Activated gamma-delta T cell treated with Interleukin-2 at 50 U/mL for 16 hours (primary cell): ENCODE measurements at places on chromosomes 1 and 21.

GRCh38 chr1:238324211-238324864 is 433.6 kb upstream of the ZP4 start:
- no peak for DNase-seq

DNA sequence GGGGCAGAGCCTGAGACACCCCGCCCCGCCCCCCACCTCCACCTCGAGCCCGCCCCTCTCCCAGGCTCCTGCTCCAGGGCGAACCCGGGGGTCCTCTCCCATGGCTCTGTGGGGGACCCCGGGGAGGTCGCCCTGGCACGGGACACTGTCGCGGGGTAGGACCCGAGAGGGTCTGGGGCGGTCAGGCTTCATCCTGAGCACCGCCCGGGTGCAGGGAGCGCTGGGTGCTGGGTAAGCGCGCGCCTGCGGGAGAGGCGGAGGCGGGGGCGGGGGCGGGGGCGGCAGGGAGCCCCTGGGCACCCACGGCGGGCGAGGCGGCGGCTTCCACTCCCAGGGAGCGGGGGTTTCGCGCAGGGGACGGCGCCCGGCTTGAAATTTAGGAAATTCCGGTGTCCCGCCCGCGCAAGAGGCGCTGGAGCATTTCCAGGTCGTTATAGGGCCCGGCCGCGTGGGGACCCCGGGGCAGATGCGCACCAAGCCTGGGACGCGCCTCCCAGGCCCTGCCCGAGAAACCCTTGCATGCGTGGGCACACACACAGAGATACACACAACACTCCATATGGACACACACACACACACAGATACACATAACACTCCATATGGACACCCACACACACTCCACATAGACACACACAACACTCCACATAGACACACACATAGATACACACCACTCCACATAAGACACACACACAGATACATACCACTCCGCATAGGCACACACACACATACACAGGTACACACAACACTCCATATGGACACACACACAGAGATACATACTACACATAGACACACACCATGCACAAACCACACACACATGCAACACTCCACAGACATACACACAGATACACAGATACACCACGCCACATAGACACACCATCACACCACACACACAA is 48.7 kb upstream of the SLC19A1 start:
- DNase-seq = peak; percentile 21

- DNase-seq = no peak
Measured at GRCh38 chr21:15365751-15366392, 301.1 kb upstream of the NRIP1 start.

DNA sequence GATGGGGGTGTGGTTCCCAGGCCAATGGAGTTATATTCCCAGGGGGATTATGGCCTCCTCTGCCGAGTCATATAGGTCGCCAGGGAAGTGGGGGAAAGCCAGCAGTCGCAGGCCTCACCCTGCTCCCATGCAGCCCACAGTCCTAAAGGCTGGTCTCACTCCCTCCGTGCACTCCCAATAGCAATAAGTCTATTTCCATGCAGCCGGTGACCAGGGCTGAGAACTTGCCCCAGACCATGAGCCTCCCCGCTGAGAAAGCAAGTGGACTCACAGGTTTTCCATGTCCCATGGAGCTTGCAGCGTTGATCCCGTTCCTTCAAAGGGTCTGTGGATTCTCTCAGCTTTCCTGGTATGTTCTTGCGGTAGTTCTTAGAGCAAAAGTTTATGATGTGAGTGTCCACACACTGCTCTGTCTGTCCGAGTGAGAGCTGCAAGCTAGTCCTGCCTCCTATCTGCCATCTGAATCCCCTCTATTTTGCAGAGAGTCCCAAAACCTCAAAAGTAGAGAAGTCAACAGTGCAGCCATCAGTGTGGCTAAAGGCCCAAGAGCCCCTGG is 81.7 kb upstream of the TMPRSS2 start:
- no peak for DNase-seq

DNA sequence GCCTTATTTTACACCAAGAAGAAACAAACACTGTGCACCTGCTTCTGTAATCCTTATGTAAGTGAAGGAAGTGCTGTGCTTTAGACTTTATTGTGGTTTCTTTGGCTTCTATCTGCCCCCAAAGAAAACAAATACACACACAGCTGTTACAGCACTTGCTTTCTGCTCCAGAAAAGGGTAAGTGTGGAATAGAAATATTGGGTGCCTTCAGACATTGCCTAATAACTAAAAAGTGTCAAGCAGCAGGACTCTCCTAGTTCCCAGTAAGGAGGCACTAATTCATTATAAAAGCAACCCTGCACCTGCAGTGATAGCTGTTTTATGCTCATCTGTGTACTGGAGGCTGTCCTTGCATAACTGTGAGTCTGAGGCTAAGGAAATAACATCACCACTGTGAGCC is 23.4 kb upstream of the PRRX1 start:
- DNase-seq = no peak

GRCh38 chr1:39321979-39322378 is 117.5 kb downstream of the MACF1 start:
- DNase-seq = no peak

GRCh38 chr1:88239205-88239604 is 444.9 kb upstream of the PKN2 start:
- DNase-seq = no peak

- no peak for DNase-seq
Measured at GRCh38 chr1:55777545-55777944, 562.4 kb upstream of the USP24 start.

DNA sequence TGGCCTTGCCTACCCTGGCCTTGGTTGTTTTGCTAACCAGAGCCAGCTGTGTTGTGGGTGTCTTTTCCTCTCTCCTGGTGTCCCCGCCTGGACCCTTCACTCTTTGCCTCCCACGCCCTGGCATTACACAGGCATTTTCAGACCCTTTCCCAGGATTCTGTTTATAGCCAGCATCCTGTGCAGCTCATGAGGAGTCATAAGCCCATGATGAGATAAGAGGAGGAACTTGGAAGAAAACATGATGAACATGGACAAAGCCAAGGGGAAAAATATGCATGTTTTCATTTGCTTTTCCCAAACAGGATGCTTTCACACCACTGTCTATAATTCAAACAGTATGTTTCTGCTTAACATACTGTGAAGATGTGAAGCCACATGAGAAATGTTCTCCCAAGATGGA is 18.7 kb upstream of the WARS2 start:
- DNase-seq = no peak

DNA sequence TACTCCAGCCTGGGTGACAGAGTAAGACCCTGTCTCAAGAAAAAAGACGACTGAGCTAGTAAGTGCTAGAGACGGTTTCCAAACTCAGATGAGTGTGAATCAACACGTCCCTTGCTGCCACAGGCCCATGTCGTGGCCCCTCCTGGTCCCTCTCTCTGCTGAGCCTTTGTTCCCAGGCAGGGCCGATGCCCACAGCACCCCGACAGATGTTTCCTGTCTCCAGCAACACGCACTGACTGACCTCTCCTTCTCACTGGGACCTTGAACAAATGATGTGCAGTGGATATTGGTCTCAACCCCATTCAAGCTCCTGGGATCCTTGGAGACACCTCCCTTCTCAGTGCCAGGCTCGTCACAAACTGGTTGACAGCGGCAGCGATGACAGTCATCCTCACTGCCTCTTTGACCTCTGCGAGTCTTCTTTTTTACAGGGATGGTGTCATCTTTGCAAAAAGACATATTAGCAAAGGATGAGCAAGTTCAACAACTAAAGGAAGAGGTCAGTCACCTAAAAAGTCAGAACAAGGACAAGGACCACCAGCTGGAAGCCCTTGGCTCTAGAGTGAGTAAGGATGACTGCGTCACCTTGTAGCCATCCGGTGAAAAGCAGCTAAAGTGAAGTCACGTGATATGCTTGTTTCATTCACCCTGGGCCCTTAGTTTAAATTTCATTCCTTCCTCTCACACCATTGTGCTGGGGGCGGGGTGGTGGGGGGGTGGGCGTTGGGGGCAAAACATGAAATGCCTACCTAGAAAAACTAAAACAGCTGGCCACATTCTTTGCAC is 65.8 kb downstream of the FHAD1 start:
- no peak for DNase-seq

GRCh38 chr21:25964015-25964414 is 206.6 kb downstream of the APP start:
- no peak for DNase-seq

GRCh38 chr1:188363943-188364342 is 1535.2 kb downstream of the PLA2G4A start:
- no peak for DNase-seq

DNA sequence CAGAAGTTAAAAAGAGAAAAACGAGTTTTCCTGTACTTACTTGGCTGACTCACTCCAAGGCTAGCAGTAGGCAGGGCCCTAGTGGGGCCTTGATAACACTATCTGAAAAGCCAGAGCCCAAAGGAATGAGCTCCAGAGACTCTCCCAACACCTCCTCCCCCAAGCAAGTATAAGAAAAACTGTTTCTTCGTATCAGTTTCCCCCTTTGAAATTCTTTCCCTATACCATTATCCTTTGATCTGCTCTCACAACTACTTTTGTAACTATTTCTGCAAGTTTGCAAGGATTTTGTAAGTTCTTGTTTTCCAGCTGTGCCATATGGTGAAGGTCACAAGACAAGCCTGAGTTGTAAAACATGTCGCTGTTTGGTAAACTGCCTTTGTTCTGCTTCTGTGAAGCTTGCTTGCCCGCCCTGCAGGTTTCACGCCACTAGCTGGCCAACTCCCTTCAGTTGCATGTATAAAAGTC is 36.5 kb upstream of the KCNJ15 start:
- DNase-seq = no peak

DNA sequence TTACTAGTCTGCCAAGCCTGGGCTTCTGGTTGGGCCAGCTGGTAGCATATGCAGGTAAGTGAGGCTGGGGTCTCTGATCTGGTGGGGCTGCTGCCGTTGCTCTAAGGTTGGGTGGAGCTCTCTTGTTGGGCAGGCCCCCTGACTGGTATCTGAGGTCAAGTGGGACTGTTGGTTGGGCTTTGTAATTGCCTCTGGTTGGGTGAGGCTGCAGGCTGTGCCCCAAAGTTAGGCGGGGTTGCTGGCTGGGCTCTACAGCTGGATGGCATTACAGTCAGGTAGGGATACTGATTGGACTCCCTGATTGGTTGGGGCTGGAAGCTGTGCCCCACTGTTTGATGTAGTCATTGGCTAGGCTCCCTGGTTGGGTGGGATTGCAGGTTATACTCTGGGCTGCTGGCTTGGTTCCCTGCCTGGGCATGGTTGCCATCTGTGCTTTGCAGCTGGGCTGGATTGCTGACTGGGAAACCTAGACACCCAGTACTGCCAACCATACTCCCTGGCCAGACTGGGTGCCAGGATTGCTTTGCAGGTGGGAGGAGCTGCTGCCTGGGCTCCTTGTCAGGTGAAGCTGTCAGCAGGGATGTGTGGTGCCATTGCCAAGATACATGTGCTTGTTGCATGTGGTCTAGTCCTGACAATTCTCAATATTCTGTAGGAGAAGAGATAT is 130.5 kb downstream of the RABGAP1L start:
- DNase-seq = no peak

GRCh38 chr1:62362926-62363325 is 43.7 kb upstream of the KANK4 start:
- DNase-seq = no peak

DNA sequence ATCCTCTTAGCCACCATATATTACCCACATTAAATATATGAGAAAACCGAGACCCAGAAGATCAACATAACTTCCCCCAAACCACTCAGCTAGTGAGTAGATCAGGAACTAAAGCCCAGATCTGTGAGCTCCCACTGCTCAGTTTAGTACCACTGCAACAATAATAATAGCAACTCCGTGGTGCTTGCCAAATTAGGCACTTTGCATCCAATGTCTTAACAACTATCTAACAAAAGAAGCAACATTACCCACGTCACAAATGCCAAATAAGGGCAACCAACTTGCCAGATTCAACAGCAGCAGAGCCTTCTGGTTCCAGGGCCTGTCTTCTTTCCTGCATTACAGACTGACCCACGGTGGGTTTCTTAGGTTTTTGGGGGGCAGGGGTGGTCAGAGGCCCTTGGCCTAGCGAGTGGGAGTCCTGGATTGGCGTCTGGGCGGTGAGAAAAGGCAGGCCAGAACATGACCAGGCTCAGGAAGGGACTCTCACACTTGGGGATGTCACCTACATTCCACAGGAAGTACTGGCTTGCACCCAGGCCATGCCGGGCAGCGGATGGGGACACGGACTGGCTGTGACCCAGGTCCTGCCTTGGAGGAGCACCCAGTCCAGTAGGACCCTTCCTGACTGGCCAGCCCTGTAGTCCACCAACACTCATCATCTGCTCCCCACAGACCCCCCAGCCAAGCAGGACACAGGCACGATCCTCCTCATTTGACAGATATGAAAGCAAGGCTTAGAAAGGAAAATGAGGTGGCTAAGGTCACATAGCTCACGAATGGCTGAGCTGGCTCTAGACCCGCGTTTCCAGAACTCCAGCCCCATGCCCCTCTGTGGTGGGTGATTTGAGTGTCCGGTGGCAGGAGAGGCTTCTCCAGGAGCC is 4.6 kb downstream of the HCRTR1 start:
- no peak for DNase-seq

DNA sequence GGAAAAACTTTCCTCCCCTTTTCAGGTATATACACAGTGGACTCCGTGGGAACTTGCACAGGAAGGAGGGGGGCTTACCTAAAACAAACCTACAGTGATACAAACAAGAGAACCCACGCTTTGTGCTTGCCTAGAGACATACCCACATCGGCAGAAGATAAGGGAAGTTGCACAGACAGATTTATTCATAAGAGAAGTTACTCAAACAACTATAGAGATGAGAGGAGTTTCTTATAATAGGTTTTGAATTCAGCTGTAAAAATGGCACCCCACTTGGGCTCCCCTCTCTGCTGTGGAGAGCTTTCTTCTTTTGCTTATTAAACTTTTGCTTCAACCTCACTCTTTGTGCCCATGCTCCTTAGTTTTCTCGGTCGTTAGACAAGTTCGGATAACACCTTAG is 1.8 kb upstream of the DUSP12 start:
- DNase-seq = no peak

DNA sequence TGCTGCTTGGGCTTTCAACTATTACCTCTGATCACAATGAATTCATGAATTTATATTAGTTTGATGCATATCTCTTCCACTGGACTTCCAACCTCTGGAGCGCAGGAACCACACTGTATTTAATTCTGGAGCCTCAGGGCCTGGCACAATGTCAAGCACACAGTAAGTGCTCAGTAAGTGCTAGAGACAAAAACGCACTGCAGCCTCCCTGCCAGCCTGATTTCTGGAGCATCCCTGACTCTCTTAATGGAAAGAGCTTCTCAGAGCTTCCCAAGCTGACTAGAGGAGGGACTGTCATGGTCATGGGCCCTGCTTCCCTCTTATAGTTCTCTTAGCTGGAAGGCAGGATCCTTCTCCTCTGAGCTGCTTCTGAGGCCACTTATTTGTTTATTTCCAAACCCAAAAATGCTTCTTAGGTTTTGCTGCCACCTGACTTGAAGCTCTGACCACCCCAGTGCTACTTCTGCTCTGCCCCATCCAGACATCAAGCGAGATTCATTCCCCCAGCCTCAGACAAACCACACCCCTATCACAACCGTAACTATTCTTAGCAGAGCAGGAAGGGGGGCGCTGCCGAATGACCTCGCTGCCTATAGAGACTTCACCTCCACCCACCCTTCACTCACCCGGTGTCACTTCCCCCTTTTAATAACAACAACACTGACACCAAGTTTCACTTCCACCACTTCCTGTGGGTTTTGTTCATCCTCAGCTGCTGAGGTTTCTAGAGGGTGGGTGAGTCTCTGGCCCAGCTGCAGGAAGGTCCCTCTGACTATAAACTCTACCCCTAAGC is 33.6 kb downstream of the NUAK2 start:
- DNase-seq = peak; percentile 88
